ENCODE measurements at places on chromosomes 1 and 21.

- no peak for DNase-seq
These were observed 7.5 kb downstream of the RNF220 start for GRCh38 chr1:44412601-44413000.

DNA sequence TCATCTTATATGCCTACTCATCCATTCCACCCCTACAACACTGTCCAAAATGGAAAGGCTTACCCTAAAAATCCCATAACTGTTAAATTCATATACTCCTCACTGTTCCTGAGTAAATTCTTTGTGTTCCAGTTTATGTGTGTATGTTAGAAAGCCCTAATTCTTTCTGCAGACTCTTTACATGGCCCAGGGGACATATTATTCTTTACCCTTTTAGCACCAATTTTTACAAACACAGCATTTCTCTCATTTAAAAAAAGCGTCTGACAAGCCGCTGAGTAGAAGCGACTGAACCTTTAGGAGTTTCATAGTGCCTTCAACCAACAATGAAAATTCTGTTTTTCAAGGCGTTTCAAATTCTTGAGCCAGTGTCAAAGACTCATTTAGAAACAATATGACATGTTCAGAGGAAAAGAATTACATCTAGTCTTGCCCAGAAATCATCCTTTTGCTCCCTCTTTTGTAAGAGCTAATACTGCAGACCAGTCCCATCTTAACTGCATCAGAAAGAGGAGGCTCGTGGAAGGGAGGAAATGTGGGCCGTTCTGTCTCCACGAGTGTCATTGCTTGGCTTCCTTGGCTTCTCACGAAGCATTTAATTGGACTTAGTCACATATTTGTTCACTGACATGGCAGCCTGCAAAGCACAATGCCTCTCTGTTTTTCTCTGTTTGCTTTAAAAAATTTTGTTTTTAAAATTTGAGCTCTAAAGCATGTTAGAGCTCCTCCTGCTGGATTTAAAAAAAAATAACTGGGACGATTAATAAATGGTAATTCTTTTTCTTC is 21.3 kb upstream of the C1orf105 start:
- DNase-seq, result no peak

DNA sequence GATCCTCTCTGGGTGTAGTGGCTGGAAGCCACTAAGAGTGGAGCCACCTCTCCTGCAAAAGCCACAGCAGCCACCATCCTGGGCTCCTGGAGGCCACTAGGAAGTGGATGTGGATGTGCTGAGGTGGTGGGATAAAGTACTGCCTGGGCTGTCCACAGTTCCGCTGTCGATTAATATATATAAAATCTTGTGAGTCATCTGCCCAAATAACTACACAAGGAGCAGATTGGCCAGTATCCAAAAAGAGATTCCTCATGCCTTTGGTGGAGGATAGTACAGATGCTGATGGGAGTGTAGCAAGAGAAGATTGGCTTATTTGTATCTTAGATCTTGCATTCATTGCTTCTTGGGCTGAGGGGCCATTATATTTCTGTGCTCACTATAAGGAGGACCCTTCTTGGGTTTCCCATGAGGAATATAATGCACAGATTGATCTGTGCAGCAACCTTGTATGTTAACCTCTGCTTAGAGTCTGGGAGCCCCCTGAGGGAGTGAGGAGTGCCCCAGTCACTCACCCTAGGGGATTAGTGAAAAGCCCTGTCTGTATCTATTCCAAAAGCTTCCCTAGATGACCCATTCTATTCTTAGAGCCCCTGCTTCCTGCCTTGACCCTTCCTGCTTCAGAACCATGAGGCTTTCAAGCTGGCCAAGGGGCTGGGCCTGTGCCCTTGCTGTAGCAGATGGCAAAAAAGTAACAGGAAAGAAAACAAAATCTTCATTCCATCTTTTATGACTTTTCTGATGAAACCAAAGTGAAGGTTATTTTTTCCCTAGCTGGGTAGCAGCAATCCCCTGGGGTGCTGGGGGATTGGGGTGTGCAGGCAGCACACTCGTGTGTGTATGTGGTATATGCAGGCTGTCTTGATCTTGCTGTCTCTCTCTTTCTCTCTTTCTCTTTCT is 31.7 kb downstream of the RCSD1 start:
- DNase-seq, result no peak

DNA sequence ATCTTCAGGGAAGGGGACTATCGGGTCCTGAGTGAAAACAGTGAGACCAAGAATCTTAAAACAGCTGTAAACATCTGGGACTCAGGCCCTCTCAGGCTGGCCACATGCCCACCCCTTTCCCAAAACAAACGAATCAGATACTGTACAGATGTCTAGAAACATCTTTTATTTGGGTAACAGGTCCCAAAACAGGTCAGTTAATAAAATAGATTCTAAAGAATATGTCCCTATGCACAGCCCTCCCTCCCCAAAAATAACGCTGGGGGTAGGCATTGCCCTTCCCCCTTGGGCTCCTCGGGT is 499 bp upstream of the CRTC2 start:
- no peak for DNase-seq

DNA sequence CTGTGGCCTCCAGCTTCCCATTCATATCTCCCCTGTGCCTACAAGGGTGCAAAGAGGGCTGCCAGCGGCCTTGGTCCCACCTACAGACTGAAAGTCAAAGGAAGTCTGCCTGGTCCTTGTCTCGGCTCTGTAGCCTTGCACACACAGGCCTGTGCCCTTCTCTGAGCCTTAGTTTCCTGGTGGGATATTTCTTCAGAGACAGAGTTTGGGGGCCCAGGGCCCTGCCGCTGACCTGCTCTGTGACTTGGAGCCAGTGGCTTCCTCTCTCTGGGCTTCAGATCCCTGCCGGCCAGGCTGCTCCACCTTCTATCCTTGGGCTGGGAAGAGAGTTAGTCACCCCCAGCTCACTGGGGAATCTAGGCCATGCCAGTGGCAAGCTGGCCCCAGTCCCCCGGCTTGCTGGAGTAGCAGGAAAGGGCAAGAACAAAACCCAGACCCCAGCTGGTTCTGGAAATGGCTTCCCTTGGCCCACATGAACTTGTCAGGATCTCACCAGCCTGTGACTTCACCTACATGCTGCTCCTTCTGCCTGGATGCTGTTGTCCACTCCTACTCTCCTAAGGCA is 1.0 kb upstream of the TMEM61 start:
- DNase-seq, result no peak

- DNase-seq, result no peak
These were observed 126.5 kb upstream of the RUNX3 start for GRCh38 chr1:25056536-25056935.

DNA sequence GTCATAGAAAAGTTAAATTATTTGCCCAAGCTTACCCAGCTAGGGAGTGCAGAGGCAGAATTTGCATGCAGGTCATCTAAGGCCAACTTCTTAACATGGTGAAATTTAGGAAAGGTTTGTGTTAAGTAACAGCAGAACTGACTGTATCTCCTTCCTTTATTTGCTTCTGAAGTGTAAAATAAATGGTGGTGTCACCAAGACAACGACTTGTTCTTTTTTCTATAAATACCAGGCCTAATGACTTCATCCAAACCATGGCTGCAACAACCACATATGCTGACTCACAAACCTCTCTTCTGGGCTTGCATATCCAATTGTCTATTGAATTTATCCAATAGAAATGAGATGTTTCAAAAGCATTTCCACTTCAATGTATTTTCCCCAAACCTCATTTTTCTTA is 19.1 kb downstream of the COL24A1 start:
- no peak for DNase-seq

GRCh38 chr1:16183765-16184556 is 28.1 kb upstream of the EPHA2 start:
- no peak for DNase-seq

GRCh38 chr1:26009796-26010447 is 11.7 kb upstream of the EXTL1 start:
- DNase-seq, result no peak

- no peak for DNase-seq
These were observed 9.8 kb downstream of the COL8A2 start for GRCh38 chr1:36115200-36115669.

GRCh38 chr1:241950390-241950789 is 7.2 kb upstream of the BECN2 start:
- DNase-seq, result no peak

GRCh38 chr1:115609021-115609420 is 32.7 kb upstream of the VANGL1 start:
- DNase-seq, result no peak

DNA sequence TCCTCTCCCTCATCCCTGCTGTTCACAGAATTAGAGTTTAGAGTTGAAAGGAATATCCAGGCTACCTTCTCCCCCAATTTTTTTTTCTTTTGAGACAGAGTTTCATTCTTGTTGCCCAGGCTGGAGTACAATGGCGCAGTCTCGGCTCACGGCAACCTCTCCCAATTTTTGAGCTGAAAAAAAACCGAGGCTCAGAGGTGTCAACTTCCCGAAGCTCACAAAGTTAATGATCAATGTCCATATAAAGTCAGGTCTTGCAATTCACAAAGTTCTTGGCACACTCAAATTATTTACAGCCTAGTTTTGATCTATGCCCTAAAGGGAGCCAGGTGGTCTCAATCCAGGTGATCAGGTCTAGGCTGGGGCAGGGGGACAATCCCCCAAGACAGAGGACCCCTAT is 797 bp upstream of the LEFTY1 start:
- DNase-seq, result no peak

DNA sequence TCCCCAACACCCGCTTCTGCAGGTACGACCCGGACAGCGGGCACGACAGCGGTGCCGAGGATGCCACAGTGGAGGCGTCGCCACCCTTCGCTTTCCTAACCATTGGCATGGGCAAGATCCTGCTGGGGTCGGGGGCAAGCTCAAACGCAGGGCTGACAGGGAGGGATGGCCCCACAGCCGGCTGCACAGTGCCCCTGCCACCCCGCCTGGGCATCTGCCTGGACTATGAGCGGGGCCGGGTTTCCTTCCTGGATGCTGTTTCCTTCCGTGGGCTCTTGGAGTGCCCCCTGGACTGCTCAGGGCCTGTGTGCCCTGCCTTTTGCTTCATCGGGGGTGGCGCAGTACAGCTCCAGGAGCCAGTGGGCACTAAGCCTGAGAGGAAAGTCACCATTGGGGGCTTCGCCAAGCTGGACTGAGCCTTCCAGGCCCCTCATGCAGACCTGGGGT is 10.1 kb downstream of the TRIM46 start:
- DNase-seq, result no peak

- no peak for DNase-seq
These were observed 104.4 kb downstream of the PTPN14 start for GRCh38 chr1:214446772-214447556.

DNA sequence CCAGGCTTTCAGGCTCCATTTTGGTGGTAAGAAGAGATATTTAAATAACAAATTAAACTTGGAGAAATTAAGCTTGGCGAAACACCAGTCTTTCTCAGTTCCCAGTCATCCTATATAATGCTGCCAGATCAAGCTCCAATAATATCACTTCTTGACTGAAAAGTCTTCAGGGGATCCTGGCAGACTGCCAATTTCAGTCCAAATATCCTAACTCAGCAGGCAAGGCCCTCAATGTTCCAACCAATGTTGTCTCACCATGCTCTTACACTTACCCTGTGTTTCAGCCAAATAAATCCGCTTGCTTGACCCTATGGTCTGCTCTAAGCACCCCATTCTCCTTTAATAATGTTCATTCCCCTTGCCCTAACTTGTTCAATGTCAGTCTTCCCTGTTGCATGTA is 39.9 kb upstream of the BCL10 start:
- DNase-seq, result no peak

- no peak for DNase-seq
These were observed 37.4 kb downstream of the UBE2T start for GRCh38 chr1:202304375-202304774.

GRCh38 chr1:55054396-55054795 is 15.0 kb downstream of the PCSK9 start:
- DNase-seq, result no peak

- no peak for DNase-seq
These were observed 3.7 kb downstream of the CFAP410 start for GRCh38 chr21:44335266-44336059.

GRCh38 chr1:9435854-9436640 is 103.2 kb upstream of the SLC25A33 start:
- no peak for DNase-seq

DNA sequence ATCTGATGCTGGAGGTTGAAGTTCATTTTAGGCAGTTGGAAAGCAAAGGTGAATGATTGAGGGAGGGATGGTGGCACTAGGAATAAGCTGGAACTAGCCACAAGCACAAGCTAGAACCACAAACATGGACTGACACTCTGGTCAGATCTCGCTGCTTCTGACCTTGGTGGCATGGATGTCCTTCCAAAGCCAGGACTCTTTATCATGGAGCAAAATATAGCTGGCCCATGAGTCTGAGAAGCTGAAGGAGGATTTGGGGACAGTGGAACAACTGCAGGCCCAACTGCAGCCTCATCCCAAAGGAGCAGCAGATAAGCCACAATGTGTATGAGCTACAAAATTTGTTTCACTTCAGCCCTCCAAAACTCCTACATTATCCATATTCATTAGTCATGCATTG is 35.5 kb downstream of the SRSF11 start:
- DNase-seq, result no peak

DNA sequence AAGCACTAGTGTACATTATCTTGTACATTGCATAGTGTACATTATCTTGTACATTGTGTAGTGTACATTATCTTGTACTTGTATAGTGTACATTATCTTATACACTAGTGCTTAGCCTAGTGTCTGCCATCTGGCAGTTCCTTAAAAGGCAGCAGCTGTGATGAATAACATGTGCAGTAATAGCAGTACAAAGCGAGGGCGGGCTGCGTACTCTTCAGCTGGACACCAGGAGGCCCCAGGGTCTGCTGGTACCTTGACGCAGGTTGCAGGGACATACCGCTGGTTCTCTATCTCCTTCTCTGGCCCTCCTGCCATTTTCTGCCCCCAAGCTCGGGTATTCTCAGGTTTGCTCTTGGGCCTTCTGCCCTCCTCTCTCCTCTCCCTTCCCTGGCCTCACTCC is 149.6 kb downstream of the SEC16B start:
- no peak for DNase-seq

DNA sequence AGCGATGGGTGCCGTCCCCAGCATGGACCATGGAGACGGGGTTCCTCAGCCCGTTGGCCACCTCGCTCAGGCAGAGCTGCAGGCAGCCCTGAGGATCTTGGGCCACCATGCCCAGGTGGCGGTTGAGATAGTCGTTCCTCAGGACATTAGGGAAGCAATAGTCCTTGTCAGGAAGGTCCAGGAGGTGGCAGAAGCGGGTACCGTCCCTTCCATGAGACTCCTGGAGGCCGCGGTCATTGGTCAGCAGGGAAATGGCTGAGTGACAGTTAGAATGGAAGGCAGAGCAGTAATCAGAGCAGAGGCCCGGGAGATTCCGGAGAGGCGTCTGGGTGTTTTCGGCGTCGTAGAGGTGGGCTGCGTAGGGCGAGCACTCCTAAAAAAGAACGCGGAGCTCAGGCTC is 4.1 kb downstream of the HHIPL2 start:
- no peak for DNase-seq

- DNase-seq, result no peak
These were observed 35.1 kb downstream of the OLIG1 start for GRCh38 chr21:33105088-33105487.

- DNase-seq, result no peak
These were observed 73.2 kb upstream of the ADGRL4 start for GRCh38 chr1:79079770-79080169.

Data from activated naive CD4-positive, alpha-beta T cell (primary cell).